ENCODE measurements at places on chromosomes 4 and X. TPM values are rescaled to one million over a fixed set of nuclear protein-coding genes. Genes with fewer than 3 reads are reported as not detected.

GRCh38 chr4:76723373-76723772, 174.6 kb downstream of the SOWAHB start:
- H3K4me1 ChIP-seq = no peaks in the 10 kb centered on the region
- no peak for DNase-seq
- no peaks in the 10 kb centered on the region for H3K27me3 ChIP-seq
- H3K27ac ChIP-seq = peak overlapping the region; percentile 19

GRCh38 chr4:64539234-64539849, 130.1 kb upstream of the TECRL start:
- no peak for DNase-seq
- H3K27ac ChIP-seq = no peak overlapping the region
- no peak overlapping the region for H3K4me3 ChIP-seq
- H3K4me1 ChIP-seq = no peaks in the 10 kb centered on the region
- no peaks in the 10 kb centered on the region for H3K36me3 ChIP-seq
- H3K27me3 ChIP-seq = peaks cover 2% of the 10 kb centered on the region

DNA sequence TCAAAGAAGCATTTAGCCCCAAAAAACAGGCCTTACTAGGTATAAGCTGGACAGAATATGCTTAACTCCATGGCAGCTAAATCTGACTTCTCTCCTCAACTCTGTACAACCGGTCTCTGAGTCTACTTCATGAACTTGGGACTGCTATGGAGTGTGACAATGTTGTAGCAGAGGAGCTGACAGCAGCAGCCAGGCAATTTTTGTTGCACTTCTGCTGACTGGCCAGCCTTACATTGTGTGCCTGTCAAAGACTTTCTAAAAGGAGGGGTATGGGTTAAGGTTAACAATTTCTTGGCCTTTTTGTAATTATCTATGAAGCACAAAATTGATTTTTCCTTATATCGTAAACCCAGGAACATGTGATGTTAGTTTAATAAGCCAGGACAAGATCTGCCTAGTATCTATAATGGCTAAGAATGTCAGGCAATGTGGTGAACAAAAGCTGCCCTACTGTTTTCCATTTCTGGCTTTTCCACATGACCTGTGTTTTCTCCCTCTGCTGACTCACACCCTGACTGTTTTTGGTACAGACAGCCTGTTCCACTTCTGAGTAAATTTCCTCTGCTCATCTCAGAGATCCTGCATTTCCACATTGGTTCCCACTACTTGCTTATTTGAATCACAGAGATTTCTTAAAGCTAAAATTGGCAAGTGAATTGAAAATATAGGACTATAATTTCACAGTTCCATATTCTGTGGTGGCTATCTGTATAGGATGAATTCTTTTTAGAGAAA, 9.3 kb downstream of the NOX1 start:
- no peak overlapping the region for H3K27ac ChIP-seq
- H3K4me1 ChIP-seq = no peaks in the 10 kb centered on the region
- H3K27me3 ChIP-seq = peaks cover 8% of the 10 kb centered on the region
- H3K36me3 ChIP-seq = no peaks in the 10 kb centered on the region
- no peak for DNase-seq

The PABPC1L2B gene
- 0.54 TPM for total RNA-seq
